ENCODE measurements at places on chromosomes 11 and 22.

GRCh38 chr11:117605331-117605730, 191.7 kb downstream of the DSCAML1 start:
- no peak for DNase-seq

GRCh38 chr22:31046539-31047226, 34.4 kb upstream of the SMTN start:
- DNase-seq = no peak

DNA sequence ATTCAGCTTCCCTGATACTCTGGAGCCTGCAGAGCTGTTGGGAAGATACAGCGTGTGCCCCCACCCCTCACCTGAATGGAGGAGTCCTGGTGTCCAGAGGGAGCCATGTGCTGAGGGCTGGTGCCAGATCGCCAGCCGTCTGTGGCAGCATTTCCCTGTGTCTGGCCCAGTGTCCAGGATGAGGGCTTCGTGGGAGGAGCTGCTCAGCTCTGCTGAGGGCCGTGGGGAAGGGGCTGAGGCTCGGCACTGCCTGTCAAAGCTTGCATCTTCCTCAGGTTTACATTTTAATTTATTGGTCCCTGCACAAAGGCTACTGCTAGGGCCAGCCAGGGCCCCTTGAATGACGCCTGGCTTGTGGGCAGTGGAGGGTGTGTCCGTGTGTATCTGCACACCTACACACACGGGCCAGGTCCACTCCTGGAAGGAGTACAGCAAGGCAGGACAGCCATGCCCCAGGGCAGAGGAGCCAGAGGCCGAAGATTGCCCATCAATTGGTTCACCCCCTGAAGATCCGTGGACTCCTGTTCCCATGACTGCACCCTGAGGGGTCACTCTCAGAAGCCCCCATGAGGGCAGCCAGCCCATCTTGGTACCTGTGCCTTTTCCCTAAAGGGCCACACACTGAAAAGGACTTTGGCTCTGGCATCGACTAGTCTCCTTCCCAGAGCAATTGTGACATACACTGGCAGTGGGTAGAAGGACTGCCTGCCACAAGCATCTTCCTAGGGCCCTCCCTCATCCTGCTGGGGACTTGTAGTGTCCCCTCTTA, 107.7 kb upstream of the PARVA start:
- no peak for DNase-seq

- DNase-seq = no peak
These were observed 35.6 kb downstream of the ASRGL1 start for GRCh38 chr11:62372871-62373270.

GRCh38 chr11:22460181-22460580, 122.0 kb downstream of the SLC17A6 start:
- DNase-seq = no peak

DNA sequence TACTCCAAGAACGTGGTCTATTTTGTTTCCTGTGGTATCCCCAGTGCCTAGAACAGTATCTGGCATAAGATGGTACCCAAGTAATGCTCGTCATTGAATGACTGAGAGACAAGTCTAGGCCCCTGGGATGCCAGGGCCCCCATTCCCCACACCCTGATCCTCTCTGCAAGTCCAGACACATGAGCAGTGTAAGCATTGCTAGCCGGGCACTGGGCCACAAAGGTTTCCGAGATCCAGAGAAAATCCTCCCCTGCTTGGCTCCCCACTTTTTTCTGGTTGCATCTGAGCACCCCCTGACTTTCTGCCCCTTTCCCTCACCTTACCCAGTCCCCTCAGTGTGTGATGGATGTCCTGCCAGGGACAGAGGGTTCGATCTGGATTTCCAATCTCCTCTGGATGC, 160.1 kb upstream of the NECTIN1 start:
- DNase-seq = no peak

Data from NCI-H774 (cell line).